HCT116 (cell line): ENCODE measurements at places on chromosomes 2 and 18. TPM values are rescaled to one million over a fixed set of nuclear protein-coding genes. Genes with fewer than 3 reads are reported as not detected.

DNA sequence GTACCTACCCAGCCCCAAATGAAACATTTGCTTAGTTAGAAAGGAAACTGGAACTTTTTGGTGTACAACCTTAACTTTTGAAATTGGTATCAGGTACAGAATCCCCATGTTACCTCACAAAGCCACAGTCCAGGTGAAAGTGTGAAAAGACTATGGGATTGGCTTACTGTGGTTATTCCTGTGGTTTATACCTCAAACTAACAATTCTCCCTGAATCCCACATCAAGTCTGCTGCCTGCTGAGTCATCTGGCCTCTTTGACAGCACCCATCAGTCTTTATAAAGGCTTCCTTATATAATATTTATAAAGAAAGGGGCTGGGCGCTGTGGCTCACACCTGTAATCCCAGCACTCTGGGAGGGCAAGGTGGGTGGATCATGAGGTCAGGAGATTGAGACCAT lies 164.6 kb downstream of the TMEM247 start:
- no peak for DNase-seq

DNA sequence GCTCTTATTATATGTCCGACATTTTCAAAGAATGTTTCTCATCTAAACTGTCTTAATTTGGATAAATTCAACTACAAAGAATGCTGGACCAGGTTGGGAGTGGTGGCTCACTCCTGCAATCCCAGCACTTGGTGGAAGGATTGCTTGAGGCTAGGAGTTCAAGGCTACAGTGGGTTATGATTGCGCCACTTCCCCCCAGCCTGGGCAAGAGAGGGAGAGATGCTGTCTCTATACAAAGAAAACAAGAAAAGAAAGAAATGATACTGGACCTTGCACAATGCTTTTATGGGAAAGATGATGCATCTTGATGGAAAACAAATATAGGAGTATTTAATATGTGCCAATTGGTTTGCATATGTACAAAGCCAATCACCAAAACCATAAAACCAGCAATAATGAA lies 296.7 kb downstream of the LPIN1 start:
- no peak for DNase-seq

The AQP12A gene
- total RNA-seq = not detected

DNA sequence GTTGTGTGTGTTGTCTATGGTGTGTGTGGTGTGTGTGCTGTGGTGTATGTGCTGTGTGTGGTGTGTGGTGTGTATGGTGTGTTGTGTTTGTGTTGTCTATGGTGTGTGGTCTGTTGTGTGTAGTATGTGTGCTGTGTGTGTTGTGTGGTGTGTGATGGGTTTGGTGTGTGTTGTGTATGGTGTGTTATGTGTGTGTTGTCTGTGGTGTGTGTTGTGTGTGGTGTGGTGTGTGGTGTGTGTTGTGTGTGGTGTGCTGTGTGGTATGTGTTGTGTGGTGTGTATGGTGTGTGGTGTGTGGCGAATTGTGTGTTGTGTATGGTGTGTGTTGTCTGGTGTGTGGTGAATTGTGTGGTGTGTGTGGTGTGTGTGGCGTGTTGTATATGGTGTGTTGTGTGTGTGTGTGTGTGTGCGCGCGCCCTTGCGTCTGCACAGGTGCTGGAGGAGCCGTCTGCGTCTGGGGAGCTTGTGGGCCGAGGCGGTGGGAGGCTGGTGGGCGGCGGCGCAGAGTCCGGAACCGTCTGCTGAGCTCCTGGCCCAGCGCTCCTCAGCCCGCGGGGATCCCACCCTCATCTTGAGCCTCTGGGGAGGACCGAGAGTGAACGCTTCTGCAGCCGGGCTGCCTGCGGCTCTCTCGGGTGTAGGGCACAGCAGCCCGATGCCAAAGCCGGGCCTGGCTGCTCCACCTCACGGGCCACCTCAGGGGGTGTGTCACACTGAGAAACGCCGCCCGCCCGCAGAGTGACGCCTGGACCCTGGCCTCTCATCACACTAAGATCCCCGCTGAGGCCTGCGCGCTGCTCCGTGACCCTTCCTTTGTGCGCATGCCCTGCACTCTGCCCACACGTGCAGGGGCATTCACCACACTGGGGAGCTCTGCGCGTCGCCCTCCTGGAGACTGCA lies 8.8 kb upstream of the ADI1 start:
- DNase-seq = no peak

DNA sequence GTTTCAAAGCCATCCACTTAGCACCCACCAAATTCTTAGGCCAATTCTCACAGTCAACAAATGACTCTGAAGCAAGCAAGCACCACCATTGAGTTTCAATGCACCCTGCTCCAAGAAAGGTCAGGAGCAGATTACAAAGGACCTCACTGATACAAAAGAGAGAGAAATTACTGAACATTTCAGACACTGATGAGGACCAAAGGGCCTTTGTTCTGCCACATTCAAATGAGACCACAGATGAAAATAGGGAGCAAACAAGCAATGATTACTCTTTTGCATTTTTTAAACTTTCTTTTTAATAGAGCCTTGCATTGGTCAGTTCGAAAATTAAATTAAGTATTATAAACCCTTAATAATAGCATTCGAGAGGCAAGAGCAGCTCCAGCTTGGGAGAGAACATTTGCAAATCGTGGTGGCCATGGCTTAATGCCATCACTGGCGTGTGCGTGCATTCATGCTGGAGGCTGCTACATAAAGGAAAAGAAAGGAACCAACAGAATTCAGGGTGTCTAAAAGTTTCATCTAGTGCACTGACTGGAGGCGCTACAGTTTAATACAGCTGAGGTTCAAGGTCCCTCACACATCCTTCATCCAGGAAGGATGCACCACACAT lies 87.5 kb downstream of the KLF7 start:
- DNase-seq = no peak

GRCh38 chr2:74593826-74594772 lies 39.6 kb downstream of the DOK1 start:
- DNase-seq = no peak

DNA sequence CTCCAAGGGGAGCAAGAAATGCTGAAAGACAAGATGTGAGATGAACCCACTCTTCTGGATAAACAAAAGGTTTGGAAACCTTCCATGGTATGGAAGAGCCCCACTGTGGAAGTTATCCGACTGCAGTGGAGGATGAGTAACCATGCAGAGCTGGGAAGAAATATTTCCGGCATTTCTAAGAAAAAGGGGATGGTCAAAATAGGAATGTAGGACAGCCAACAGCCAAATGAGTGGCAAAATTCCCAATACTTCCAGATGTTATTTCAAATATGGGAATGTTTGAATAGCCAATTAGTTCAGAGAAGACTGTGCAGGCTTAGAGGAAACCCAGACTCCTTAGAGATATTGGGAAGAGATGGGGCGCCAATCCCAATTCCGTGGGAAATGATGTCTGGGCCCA lies 246.8 kb downstream of the RAD51AP2 start:
- no peak for DNase-seq

- DNase-seq = no peak
Measured at GRCh38 chr2:43132683-43133301, 93.6 kb downstream of the ZFP36L2 start.

- no peak for DNase-seq
Measured at GRCh38 chr18:22604986-22605421, 187.3 kb upstream of the CTAGE1 start.

DNA sequence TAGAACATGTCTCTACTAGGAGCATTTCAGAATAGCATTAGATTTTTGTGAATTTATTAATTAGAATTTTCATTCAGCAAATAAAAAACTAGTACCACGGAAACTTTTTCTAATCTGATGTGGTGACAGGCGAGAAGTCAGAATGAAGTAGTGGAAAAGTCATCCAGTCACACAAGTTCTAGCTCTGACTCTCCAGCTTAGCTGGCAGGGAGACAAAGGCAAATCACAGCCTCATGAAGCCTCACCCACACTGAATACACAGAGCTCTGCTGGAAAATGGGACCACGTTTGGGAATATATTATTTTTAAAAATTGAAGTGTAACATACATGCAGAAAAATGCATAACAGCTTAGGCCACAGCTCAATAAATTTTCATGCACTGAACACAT lies 86.1 kb downstream of the L3MBTL4 start:
- DNase-seq = no peak

- no peak for DNase-seq
Measured at GRCh38 chr2:79512442-79513401, at the start of gene CTNNA2. TSS of gene CTNNA2 (plus strand) at chr2:79513051.

- no peak for DNase-seq
Measured at GRCh38 chr18:1039421-1039820, 134.8 kb downstream of the ADCYAP1 start.

The KLF7 gene
- 15.4 TPM for total RNA-seq

DNA sequence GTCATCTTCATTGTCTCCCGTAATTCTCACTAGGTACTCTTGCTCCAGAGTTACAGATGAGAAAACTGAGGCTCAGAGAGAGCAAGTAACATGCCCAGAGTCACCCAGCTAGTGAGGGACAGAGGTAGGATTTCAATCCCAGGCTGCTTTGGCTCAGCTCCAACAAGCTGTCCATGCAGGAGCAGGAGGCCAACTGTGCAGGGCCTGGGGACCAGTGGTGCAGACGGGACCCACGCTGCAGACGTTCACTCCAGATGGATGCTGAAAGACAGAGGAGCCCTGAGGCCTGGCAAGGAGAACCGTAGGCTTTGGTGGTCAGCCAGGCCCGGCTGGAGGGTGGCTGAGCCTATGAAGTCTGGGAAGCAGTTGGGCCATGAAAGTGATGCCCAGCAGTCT lies 102.6 kb downstream of the MCFD2 start:
- no peak for DNase-seq

- peak; percentile 61 for DNase-seq
Measured at GRCh38 chr2:237662671-237663093, 35.3 kb downstream of the LRRFIP1 start.

The CFAP65 gene
- total RNA-seq = 0.52 TPM

DNA sequence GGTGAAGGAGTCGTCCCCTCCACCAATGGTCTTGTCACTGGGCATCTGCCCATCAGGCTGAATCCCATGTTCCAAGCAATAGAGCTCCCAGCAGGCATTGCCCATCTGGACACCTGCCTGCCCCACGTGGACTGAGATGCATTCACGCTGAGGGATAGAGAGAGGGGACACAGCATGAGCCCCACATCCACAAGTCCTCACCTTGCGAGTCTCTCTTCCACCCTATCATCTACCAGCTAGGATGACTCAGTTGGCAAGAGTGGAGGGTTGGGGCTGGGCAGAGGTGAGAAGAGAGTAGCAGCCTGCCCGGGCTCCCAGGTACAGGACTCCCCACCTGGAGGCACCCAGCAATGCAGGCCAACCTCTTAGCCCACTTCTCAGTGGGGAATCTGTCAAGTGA lies 959 bp upstream of the TUBA4B start:
- no peak for DNase-seq

The LRP1B gene
- total RNA-seq = 0.34 TPM

- no peak for DNase-seq
Measured at GRCh38 chr18:67318651-67319050, 197.9 kb downstream of the DSEL start.

DNA sequence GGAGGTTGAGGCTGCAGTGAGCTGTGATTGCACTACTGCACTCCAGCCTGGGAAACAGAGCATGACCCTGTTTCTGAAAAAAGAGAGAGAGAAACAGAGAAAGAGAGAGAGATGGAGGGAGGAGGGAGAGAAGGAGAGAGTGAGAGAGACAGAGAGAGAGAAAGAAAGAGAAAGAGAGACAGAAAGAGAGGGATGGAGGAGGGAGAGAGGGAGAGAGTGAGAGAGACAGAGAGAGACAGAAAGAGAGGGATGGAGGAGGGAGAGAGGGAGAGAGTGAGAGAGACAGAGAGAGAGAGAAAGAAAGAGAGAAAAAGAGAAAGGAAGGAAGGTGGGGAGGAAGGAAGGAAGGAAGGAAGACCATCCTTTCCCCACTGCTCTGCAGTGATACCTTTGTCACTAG lies 48.1 kb upstream of the ACKR3 start:
- DNase-seq = no peak

DNA sequence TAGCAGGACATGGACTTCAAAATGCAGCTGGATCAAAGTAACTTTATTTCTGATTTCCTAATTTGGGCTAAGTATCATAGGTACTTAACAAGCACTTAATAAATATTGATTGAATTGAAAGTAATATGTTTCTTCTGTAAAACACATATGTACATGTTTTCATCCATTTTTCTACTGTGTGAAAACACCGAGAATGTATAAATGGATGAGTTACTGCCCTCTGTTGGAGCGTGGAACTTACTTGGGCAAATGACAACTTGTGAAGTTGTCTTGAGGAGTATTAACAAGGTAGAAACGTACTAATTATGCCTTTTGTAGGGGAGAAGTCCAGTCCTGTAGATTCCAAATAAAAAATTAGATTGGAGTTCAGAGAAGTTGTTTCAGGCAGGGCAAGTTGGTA lies 87.2 kb downstream of the PHLPP1 start:
- no peak for DNase-seq

GRCh38 chr2:224954980-224955379 lies 87.3 kb downstream of the DOCK10 start:
- DNase-seq = no peak

The TMEM163 gene
- total RNA-seq = 0.12 TPM

- peak; percentile 24 for DNase-seq
Measured at GRCh38 chr2:23199115-23199918, 185.7 kb upstream of the KLHL29 start.

DNA sequence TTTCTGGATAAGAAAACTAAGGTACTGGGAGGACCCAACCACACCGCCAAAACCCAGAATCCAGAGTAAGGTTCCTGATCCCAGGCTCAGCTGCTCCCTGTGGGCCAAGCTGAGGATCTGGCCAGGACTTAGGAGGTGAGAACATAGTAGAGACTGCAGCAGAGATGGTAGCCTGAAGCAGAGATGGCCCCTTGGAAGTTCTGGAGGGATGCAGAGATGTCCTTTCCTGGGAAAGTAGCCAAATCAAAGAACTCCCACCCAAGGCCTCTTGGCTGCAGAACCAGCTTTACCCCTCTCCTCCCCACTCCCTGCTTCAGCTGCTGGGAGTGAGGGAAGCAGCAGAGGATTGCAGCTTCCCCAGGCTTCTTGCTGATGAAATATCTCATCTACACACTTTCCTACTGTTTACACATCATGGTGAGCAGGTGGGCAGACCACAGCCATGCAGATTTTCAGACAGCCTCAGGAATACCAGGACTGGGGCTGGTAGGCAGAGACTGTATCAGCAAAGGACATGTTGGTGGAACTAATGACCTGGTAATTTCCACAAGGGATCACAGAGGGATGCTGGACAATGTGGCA lies 32.7 kb downstream of the TMEM17 start:
- DNase-seq = no peak

DNA sequence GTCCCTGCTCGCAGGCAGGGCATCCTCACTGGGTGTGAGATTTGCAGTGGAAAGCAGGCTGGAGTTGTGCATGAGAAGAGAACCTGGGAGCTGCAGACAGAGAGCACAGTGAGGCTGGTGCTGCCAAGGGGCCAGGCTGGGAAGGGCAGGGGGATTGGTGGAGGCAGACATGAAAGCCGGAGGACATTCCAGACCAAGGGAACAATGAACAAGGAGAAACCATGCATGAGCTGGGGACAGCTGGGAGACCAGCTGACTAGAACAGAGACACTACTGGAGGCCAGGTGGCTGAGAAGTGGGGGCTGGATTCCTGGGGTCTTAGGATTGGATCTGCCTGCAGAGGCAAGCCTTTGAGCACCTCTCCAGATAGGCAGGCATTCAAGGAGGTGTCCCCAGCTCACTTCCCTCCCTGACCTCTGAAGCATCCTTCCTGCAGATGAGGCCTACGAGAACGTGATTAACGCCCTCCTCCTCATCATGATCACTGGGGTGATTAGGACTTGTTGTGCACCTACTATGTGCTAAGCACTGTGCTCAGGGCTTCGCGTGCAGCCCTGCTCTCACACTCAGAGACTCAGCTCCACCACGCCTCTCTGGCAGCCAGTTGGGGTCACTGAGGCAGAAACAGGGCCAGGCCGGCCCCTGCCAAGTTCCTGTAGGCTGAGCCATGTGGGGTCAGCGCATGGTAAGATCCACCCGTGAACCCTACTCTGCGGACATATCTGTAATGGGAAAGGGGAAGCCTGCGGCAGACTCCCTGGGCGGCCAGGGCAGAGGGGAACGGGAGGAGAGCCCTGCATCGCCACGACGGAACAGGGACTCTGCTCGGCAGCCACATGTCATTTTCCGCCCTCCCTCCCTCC lies 74.8 kb upstream of the SLC66A3 start:
- DNase-seq = no peak
